ENCODE measurements at places on chromosomes 7 and 10.
A peak's percentile ranks its signal among the peaks of the same experiment; 100 is the strongest.

GRCh38 chr10:5547931-5548660 is 23.3 kb downstream of the CALML3 start:
- DNase-seq, result no peak

DNA sequence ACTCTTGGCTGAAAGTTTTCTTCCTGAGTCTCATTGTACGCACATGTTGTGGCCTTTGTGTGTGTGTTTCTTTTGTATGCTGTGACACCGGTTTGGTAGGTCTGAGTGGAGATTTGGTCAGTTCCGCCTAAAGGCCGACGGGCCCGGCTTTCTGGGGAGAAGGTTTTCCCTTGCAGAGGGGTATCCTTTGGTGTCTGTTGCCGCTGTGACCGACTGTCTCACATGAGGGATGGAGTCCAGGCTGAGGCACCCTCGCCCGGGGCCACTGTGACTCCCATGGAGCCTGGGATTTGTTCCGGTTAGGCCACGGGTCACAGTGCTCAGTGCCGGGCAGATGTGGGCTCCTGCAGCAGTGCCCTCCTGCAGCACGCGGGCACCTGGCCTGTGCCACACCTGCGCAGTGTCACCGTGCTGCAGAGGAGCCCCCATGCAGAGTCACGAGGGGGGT is 19.4 kb downstream of the INPP5A start:
- DNase-seq, result no peak

DNA sequence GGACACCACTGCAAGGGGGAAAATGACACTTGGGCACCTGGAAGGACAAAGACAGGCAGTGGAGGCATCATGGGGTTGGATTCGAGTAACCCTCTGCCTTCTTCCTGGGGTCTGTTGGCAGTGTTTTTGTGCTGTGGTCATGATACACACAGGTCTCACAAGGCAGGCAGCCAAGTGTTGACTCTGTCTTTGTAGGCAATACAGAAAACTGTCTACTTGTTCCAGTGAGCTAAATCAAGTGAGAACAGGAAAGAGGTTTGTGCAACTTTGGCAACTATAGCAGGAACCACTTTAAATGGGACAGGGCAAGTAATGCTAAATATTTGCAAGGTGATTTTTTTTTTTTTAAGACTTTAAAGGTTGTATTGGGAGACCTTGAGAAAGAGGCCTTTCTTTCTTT is 578.6 kb upstream of the GALNT17 start:
- no peak for DNase-seq

DNA sequence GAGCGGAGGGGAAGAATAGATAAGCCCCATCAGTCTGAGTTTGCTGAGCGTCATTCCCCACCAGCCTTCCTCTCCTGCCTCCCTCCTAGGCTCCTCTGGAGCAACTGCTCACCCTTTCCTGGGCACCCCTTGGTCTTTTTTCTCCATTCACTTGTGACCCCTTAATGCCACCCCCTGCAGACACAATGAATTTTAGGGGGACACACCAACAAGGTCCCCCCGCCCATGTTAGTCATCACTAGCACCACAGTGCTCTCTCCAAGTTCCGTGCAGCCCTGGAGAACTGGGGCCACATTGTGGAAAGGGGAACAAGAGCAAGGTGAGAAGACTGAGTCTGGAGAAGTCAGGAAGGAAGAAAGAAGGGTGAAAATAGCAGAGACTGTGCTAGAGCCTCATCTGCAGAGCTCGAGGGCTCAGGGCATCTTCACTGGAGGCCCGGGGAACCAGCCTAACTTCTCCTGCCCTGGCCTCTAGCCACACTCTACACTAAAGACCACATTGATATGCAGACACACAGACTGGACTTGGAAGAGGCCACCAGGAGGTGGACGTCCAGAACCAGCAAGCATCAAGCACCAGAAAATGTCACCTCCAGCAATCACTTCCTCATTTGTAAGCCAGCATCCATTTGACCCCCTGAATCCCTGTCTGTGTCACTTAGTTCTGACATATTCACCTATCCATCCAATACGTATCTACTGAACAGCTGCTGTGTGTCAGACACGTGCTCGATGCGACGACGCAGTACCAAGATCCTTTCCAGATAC is 17.5 kb downstream of the RGR start:
- no peak for DNase-seq

DNA sequence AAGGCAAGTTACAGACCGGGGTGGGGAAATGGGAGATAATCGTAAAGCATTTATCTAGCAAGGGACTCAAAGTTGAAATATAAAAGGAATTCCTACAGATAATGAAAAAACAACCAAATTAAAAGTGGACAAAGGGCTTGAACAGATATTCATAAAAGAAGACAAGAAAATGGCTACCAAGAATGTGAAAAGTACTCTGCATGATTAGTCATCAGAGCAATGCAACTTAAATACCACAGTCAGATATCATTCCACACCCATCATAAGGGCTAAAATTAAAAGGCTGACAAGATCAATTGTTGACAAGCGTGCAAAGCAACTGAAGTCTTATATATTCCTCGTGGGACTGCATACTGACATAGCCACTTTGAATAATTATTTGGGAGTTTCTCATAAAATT is 124.6 kb upstream of the RSU1 start:
- no peak for DNase-seq

DNA sequence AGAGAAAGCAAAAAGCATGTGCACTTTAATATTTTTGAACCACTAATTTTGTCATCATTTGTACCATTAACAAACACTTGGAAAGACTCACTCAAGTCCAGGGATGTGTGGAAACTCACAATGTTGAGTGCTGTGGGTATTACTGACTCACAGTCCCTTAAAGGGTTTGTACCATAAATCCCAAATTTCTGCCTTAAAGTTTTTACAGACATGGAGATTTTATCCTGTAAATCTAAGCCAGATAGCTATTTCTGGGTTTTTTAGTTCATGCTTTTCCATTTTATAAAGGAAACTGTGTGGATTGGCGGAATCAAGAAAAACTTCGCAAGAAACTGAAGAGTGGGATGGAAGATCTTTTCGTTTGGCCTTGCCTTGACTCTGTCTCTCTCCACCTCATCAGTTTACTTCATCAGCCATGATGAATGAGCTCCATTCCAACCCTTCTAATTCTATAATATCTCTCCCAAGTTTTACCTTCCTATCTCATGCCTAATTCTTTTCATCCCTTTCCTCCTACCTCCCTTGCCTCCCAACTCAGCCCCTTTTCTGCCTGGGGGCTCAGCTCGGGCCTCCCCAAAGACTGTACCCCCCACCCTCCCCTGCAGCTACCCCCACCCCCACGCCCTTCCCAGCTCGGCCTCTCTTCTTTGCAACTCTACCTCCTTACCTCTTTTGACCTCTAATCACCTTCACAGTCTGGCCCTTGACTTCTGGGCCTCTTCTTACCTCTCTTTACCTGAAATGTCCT is 218.5 kb upstream of the MKLN1 start:
- peak; percentile 26 for DNase-seq

GRCh38 chr10:102720775-102721301 is 6.4 kb downstream of the SFXN2 start:
- DNase-seq, result no peak

DNA sequence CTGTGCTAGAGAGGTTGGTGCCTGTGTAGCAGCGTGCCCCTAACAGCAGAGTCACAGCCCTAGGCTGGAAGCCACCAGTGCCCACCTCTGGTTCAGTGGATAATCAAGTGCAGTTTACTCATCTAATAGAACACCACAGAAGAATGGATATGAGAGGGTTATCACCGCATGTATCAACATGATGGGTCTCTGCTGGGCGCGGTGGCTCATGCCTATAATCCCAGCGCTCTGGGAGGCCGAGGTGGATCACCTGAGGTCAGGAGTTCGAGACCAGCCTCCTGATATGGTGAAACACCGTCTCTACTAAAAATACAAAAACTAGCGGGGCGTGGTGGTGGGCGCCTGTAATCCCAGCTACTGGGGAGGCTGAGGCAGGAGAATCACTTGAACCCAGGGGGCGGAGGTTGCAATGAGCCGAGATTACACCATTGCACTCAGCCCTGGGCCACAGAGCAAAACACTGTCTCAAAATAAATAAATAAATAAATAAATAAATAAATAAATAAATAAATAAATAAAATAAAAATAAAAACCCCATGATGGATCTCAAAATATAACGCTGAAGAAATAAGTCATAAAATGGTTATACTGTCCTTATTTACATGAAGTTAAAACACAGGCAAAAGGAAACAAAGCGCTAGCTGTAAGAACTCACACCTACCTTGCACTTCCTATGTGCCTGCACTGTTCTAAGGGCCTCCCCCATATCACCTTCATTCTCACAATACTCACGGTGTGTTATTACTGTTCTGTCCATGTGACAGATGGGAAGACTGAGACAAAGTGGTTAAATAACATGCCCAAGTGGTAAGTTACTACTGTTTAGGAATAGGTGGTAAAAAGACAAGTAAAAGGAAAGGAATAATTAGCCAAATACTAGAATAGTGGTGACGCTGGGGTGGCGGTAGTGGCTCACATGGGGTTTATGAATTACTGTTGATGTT is 70.9 kb downstream of the AMZ1 start:
- DNase-seq, result no peak
